Uterus (tissue), 4 donors: ENCODE measurements at places on chromosomes 3 and 15.
A peak's percentile ranks its signal among the peaks of the same experiment; 100 is the strongest.

GRCh38 chr15:29309139-29309538 is 39.5 kb upstream of the NSMCE3 start:
- no peak overlapping the region for H3K27ac ChIP-seq
- no peak overlapping the region for H3K4me3 ChIP-seq
- no peaks in the 10 kb centered on the region for H3K4me1 ChIP-seq
- no peaks in the 10 kb centered on the region for H3K36me3 ChIP-seq
- DNase-seq = no peak

GRCh38 chr3:12560505-12561190 is 3.8 kb downstream of the MKRN2 start:
- no peak for DNase-seq
- H3K4me1 ChIP-seq = peaks cover 5% of the 10 kb centered on the region
- no peak overlapping the region for H3K4me3 ChIP-seq
- H3K27ac ChIP-seq = no peak overlapping the region

GRCh38 chr3:55368366-55368765 is 118.7 kb downstream of the WNT5A start:
- no peak for DNase-seq
- peak overlapping the region; percentile 81 for H3K27ac ChIP-seq
- no peaks in the 10 kb centered on the region for H3K27me3 ChIP-seq
- H3K4me3 ChIP-seq = no peak overlapping the region
- H3K4me1 ChIP-seq = no peaks in the 10 kb centered on the region

DNA sequence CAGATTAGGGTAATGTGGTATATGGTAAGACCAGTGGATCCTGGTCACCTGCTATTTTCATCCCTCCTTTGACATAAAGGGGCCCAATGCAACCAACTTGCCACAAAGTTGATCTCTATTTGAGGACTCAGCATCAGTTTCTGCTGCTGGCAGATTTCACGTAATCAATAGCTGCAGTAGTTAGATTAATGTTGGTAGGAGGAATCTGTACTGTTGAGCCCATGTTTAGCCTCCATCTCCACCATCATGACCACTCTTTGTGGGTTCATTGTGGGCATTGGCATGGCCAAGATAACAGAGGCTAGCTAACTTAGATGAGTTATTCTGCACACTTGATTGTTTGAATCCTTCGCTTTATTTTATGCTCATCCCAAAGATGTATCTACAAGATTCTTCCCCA is 29.9 kb downstream of the CGGBP1 start:
- H3K27ac ChIP-seq = no peak overlapping the region
- H3K4me3 ChIP-seq = no peak overlapping the region
- H3K27me3 ChIP-seq = no peaks in the 10 kb centered on the region
- H3K36me3 ChIP-seq = no peaks in the 10 kb centered on the region
- no peaks in the 10 kb centered on the region for H3K4me1 ChIP-seq

DNA sequence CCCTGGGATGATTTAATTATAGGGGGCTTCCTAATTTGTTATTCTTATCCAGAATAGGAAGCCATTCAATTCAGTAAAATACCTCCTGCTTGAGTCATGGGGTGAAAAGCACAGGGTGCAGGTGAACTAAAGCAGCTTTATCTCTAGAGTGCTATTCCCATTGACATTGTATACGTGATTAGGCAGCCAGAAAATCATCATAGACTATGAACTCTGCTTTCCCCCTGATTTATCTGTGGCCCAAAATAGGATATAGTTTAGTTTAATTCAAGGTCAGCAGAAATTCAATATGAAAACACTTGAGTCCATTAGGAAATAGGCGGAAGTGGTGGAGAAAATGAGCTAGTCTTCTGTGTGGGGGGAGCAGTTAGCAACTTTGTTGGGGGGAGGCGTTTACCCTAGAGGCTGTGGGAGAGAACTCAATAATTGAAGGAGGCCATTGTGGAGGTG is 18.2 kb upstream of the PRKCI start:
- H3K27me3 ChIP-seq = no peaks in the 10 kb centered on the region
- H3K36me3 ChIP-seq = no peaks in the 10 kb centered on the region
- H3K4me1 ChIP-seq = no peaks in the 10 kb centered on the region
- no peak overlapping the region for H3K4me3 ChIP-seq
- no peak overlapping the region for H3K27ac ChIP-seq
